ENCODE measurements at places on chromosomes 4 and X. TPM values are rescaled to one million over a fixed set of nuclear protein-coding genes. Genes with fewer than 3 reads are reported as not detected.

GRCh38 chrX:13463608-13464007 is 105.8 kb upstream of the EGFL6 start:
- H3K27me3 ChIP-seq: no peaks in the 10 kb centered on the region
- peaks cover 2% of the 10 kb centered on the region for H3K36me3 ChIP-seq
- H3K27ac ChIP-seq: peak overlapping the region; percentile 86
- DNase-seq: no peak
- H3K4me3 ChIP-seq: no peak overlapping the region

GRCh38 chr4:121633653-121634052 is 63.1 kb downstream of the ANXA5 start:
- no peaks in the 10 kb centered on the region for H3K36me3 ChIP-seq
- H3K27me3 ChIP-seq: peaks cover 2% of the 10 kb centered on the region
- no peak for DNase-seq
- H3K27ac ChIP-seq: no peak overlapping the region

DNA sequence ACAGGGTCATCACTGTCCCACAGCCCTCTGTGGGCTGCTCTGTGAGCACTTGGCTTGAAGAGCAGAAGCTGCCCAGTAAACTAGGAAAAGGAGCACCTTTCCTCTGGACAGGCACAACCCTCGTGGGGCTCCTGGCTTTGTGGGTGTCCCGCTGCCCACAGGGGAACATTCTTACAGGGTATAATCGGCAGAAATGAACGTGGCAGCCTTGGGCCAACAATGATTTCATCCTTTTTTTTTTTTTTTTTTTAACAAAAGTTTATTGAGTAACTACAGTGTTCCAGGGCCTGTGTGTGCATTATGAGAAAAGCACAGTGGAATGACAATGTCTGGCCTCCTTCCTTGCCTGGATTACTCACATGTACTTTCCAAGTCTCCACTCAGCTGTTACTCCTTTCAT is 197.2 kb downstream of the PDGFC start:
- DNase-seq: no peak
- no peaks in the 10 kb centered on the region for H3K27me3 ChIP-seq
- H3K4me1 ChIP-seq: peaks cover 91% of the 10 kb centered on the region
- peak overlapping the region; percentile 33 for H3K4me3 ChIP-seq
- peak overlapping the region; percentile 86 for H3K27ac ChIP-seq

DNA sequence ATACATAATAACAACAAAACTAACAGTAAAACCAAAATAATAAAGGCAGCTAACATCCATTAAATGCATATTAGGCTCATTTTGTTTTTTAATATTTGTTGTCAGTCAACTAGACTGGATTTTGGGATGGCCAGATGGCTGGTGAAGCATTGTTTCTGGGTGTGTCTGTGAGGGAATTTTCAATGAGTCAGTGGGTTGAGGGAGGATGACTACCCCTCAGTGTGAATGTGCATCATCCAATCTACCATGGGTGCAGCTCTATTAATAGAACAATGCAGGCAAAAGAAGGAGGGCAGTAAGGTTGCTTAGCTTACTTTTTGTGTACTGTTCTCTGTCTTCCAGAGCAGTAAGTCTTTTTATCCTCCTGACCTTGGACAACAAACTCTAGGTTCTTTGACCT is 484.2 kb upstream of the HS3ST1 start:
- H3K4me1 ChIP-seq: no peaks in the 10 kb centered on the region
- H3K27me3 ChIP-seq: no peaks in the 10 kb centered on the region
- no peaks in the 10 kb centered on the region for H3K36me3 ChIP-seq
- H3K4me3 ChIP-seq: no peak overlapping the region
- H3K27ac ChIP-seq: no peak overlapping the region

DNA sequence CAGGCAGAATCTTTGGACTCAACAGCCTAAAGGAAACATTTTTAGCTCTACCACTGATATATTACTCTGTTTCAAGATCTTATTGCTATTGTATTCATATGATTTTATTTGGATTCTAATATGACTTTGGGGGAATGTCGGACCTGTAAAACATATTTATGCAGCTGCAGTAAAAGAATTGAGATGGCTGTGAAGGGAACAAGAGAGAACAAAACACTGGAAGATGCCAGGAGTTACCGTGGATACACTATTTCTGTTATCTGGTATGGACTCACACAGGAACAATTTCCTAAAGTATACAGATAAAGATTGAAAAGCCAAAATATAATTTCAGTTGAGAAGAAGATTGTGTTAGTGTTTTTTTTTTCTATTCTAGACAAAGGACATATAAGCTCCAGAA is 113.0 kb upstream of the DCLK2 start:
- no peak for DNase-seq
- peaks cover 7% of the 10 kb centered on the region for H3K4me1 ChIP-seq
- no peak overlapping the region for H3K27ac ChIP-seq

- H3K27me3 ChIP-seq: no peaks in the 10 kb centered on the region
- peaks cover 5% of the 10 kb centered on the region for H3K36me3 ChIP-seq
- no peaks in the 10 kb centered on the region for H3K4me1 ChIP-seq
- H3K4me3 ChIP-seq: no peak overlapping the region
Observed at GRCh38 chr4:187744911-187745310, 250.7 kb upstream of the ZFP42 start.

DNA sequence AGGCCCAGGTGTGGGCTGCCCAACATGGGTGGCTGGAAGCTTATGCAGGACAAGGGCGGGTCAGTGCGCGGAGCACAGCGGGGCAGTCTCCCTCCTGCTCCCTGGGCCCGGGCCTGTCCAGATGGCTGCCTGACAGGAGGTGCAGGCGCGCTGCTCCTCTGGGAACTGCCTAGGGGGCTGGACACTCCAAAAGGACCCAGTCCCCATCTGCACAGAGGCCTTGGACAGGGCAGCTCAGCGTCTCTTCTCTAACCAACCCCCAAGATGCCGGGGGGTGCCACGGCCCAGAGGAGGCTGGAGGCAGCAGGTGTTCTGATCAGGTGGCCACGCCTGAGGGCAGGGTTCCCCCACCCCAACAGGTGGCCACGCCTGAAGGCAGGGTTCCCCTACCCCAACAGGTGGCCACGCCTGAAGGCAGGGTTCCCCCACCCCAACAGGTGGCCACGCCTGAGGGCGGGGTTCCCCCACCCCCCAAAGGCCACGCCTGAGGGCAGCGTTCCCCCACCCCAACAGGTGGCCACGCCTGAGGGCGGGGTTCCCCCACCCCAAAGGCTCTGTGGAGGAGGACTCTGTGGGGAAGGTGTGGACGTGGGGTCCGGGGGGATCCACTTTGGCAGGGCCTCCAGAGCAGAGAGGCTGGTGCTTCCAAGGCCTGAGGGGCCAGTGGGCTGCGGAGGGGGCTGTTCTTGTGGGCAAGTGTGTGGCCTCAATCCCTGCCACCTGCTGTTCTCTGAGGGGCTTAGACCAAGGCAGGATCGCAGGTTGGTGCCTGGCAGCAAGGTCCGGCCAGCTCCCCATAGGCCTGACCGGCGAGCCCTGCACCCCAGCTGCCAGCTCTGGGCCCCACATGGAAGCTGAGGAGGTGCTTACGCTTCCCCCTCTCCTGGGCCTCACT is 36.1 kb downstream of the CPLX1 start:
- peaks cover 3% of the 10 kb centered on the region for H3K4me1 ChIP-seq
- DNase-seq: peak; percentile 91
- peaks cover 17% of the 10 kb centered on the region for H3K27me3 ChIP-seq
- no peak overlapping the region for H3K4me3 ChIP-seq
- H3K27ac ChIP-seq: no peak overlapping the region

- H3K4me1 ChIP-seq: peaks cover 16% of the 10 kb centered on the region
- no peaks in the 10 kb centered on the region for H3K36me3 ChIP-seq
- no peak for DNase-seq
Observed at GRCh38 chr4:77089866-77090265, 14.1 kb upstream of the CCNI start.

DNA sequence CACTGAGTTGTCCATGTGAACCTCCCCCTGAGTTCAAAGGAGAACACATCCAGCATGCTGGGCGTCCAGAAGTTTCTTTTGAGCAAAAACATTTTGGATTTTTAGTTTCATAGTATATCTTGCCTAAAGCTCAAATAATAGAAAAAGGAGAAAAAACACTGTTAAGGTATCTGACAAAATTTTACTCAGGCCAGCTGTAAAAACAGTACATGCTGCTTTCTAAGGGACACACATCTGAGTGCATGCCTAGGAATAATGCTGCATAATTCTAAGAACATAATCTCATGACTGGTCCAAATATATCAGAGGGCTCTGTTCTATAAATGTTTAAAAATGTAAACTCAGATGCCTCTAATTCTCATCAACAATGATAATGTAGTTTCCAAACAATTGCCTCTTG is 561.3 kb upstream of the INTU start:
- peaks cover 29% of the 10 kb centered on the region for H3K4me1 ChIP-seq
- no peaks in the 10 kb centered on the region for H3K27me3 ChIP-seq
- DNase-seq: no peak
- H3K4me3 ChIP-seq: no peak overlapping the region

DNA sequence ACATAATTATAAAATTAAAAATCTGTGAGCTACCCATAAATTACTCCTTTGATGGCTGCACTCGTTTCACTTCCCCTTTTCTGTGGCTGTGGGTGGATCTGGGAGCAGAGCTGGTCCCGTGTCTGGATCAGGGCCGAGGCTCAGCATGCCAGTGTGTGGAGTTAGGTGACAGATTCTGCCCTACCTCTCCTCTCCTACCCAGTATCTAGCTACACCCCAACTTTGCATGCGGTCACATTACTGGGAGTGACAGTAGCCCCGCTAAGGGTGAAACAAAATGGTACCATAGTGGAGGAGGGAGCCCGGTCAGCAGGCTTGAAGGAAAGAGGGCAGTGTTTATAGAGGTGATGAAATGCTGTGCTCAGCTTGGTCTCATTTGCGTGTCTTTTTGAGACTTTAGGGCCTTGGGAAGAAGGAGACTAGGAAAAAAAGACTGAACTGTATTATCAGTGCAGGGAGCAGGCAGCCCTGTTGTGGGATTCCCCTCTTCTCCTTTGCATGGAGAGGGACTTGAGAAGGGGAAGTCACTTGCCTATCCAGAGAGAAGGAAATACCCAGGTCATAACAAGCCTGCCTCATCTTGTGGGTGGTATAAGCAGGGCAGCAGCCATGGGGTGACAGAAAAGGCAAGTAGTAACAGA is 48.4 kb downstream of the ARHGAP10 start:
- no peaks in the 10 kb centered on the region for H3K36me3 ChIP-seq
- H3K4me1 ChIP-seq: peaks cover 77% of the 10 kb centered on the region
- no peak for DNase-seq
- peak overlapping the region; percentile 65 for H3K27ac ChIP-seq

GRCh38 chr4:177246641-177247584 is 62.8 kb upstream of the NEIL3 start:
- no peak overlapping the region for H3K27ac ChIP-seq
- H3K4me3 ChIP-seq: no peak overlapping the region
- H3K36me3 ChIP-seq: no peaks in the 10 kb centered on the region

DNA sequence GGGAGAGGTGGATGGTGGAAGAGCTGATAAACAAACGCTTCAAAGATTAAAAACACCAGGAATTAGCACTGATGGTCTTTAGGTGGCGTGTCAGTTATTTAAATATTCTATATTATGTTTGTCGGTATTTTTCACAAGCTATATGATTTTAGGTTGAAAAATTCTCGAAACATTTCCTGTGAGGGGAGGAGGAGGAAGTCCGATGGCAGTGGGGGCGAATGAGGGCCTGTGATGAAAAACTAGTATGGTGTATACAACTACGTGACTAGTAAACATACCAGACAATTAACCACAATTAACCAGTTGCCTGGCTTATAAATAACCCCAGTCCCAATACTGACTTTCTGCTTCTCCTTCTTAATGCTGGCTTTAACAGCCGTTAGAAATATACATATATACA is 595 bp upstream of the NAP1L2 start:
- H3K27ac ChIP-seq: no peak overlapping the region
- no peaks in the 10 kb centered on the region for H3K36me3 ChIP-seq
- peaks cover 7% of the 10 kb centered on the region for H3K4me1 ChIP-seq
- H3K27me3 ChIP-seq: peaks cover 7% of the 10 kb centered on the region
- DNase-seq: no peak

DNA sequence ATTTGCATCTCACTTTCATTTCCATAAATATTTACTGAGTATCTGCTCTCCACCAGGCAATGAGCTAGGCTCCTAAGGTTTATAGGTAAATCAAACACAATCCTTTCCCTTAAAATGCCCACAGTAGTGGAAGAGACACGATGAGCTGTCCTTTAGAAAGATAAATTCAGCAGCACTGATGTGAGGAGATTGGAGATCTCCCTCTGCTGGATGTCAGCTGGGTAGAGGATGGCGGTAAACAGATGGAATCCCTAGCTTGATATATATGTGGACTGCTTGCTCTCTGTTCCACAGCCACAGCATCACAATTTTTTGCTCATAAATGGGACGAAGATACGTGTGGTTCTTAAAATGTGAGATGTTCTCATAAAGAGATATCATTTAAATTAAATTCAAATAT is 216.4 kb upstream of the RASGEF1B start:
- no peak overlapping the region for H3K27ac ChIP-seq
- H3K27me3 ChIP-seq: peaks cover 7% of the 10 kb centered on the region
- DNase-seq: no peak
- no peaks in the 10 kb centered on the region for H3K36me3 ChIP-seq
- H3K4me3 ChIP-seq: no peak overlapping the region

DNA sequence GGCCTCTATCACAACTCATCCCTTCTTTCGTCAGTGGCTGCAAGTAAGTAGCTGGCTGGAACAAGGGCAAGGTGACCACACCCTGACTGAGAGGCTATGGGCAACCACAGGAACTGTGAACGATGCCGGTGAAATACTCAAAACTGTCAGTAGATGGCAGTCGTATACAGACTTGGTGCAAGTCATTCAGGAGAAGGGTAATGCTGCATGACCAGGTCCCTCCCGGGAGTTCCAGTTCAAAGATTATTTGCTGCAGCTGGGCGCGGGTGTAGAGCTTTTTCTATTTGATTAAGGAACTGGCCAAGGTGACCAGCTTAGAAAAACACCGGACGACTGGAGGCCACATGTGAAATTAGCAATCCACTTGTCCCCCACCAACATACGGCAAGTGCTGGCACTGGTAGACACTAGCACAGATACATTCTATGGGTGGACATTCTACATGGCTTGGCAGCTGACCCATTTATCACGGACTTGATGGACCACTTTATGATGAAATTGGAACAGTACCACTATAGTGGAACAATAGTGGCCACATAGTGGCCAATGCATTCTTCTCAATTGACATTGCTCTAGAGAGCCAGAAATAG is 726.6 kb downstream of the TRAM1L1 start:
- H3K4me1 ChIP-seq: peaks cover 10% of the 10 kb centered on the region
- H3K27ac ChIP-seq: no peak overlapping the region
- no peaks in the 10 kb centered on the region for H3K36me3 ChIP-seq
- peak; percentile 59 for DNase-seq

GRCh38 chrX:74520291-74520690 is 94.1 kb downstream of the RLIM start:
- H3K27me3 ChIP-seq: no peaks in the 10 kb centered on the region
- H3K4me3 ChIP-seq: no peak overlapping the region
- no peak for DNase-seq
- no peaks in the 10 kb centered on the region for H3K4me1 ChIP-seq
- H3K36me3 ChIP-seq: no peaks in the 10 kb centered on the region
- H3K27ac ChIP-seq: no peak overlapping the region

- peak overlapping the region; percentile 57 for H3K4me3 ChIP-seq
- DNase-seq: no peak
- peaks cover 36% of the 10 kb centered on the region for H3K4me1 ChIP-seq
- H3K27me3 ChIP-seq: no peaks in the 10 kb centered on the region
- peak overlapping the region; percentile 86 for H3K27ac ChIP-seq
Observed at GRCh38 chr4:125368146-125368545, 53.4 kb downstream of the FAT4 start.

Gene TNIP3
- 0.31 TPM for total RNA-seq

Gene DUSP21
- total RNA-seq: not detected

Gene MMRN1
- total RNA-seq: not detected

Gene POLA1
- 12.4 TPM for total RNA-seq

Gene MFAP3L
- total RNA-seq: 6.8 TPM

Gene FANCB
- 3.2 TPM for total RNA-seq

Gene INPP4B
- total RNA-seq: 18.7 TPM

All from chondrocyte (in vitro differentiated cells).